Retinal pigment epithelial cell (primary cell): ENCODE measurements at places on chromosomes 2 and 18.
A peak's percentile ranks its signal among the peaks of the same experiment; 100 is the strongest.

DNA sequence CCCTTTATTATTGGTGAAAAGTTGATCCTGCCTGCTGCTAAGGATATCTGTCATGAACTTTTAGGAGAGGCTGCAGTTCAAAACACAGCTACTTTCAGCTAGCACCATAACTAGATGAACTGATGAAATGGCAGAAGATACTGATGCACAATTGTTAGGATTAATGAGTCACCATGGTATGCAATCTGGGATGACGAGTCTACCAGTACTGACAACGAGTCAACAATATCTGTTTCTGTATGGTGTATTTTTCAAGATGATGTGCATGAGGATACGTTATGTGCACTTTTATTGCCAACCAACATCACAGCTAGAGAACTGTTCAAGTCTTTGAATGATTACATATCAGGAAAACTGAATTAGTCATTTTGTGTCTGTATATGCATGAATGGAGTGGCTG is 68.7 kb downstream of the NETO1 start:
- no peak for DNase-seq

DNA sequence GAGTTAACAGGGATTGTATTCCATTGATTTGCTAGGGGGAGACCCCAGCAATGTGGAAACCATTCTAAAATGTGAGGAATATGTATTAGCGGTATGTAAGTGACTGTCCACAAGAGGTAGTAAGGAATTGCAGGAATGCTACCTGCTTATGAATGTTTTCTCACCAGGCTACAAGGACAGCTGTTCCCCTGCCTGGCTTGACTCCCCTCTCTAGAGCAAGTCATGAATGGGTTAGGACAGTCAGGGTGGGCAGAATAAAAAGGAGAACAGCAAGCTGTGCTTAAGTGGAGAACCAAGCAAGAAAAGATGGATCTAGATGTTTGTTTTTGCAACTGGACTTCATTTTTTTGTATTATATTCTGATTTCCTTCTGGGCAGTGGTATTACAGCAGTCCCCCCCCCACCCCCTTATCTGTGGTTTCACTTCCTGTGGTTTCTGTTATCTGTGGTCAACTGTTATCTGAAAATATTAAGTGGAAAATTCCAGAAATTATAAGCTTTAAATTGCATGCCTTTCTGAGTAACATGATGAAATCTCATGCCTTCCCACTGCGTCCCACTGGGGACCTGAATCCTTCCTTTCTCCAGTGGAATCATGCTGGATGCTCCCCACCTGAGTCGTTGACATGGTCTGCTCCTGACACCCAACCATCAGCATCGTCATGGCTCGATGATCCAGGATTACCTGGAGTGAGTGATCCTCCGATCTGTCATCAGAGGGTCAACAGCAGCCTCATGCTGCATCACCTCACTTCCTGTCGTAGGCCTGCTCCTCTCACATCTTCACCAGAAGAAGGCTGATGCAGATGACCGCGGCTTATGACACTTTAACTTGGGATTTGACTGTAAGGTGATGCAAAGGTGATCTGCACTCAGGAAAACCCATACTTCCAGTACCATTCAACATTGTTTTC is 52.2 kb downstream of the VAPA start:
- no peak for DNase-seq

DNA sequence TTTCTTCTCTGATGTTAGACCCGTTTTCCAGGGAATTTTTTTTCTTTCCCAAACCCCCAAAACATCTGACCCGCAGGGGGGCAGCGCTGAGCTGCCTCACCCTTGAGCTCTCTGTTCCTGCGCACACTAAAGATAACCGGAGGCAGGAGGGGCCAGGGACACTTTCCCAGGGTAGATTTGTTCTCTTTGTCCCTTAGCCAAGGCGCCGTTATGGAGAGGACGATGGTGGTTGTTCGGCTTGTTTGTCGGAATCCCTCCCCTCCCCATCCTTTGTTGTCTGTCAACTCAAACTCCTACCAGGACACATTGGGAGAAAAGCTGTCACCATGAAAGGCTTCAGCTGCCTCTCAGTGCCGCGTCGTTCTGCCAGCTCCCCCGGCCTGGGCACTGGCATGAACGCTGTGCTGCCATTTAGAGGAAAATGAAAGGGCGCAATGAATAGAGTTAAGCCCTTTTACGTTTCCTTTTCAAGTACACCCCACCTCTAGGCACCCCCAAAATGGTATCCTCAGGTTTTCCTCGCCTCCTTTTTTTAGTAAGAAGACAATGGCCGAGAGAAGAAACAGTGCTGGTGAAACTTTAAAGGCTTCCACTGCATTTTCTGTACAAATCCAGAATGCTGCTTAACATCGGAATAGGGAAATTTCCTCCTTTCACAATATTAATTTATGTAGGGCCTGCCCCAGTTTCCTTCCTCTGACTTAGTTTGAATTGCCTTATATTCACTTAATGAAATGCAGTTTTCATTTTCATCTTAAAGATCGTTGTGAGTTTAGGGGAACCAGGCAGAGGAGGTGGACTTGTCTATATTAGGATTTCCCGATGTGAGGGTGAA is 62.1 kb downstream of the RND3 start:
- DNase-seq, result no peak

DNA sequence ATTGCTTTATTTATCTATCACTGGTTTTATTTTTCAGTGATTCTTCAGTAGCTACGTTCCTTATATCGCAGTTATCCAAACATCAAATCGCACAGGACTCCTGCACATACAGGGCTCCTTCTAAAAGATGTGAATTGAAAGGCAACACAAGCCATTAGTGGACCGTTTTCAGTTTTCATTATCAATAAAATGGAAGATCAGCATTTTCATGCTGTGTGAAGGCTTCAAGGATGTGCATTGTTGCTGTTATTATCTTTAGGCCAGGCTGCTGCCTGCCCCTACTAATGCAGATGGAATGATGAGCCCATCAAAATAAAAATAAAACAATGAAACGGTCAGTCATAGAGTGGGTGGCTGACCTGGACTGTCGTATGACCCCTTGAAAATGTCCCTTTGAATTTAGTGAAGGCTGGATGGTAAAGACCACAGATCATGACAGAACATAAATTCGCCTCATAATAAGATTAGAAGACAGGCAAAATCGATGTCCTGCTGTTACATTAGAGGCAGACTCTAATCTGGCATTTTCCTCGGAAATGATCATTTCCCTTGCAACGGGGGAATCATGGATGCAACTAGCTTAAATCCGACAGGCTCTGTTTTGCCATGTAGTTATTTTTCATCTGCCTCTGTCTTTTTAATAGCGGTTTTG is 32.9 kb downstream of the ITGB6 start:
- no peak for DNase-seq

DNA sequence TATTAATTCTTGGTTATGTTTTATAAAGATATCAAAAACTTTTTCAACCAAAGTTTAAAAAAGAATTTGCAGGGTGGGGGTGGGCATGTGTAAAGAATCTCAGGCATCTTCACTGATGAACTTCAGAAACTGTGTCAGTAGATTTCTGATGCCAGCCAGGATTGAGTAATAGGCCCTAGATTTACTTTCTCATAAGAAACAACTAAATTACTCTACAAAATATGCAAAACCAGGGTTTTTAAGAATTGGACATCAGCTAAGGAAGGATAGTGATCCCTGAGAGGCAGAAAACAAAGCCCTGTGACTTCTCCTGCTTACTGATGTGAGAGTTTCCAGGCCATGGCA is 11.9 kb upstream of the IL1R1 start:
- DNase-seq, result no peak

GRCh38 chr18:35817604-35818352 is 154.7 kb upstream of the RMP24 start:
- DNase-seq, result no peak

DNA sequence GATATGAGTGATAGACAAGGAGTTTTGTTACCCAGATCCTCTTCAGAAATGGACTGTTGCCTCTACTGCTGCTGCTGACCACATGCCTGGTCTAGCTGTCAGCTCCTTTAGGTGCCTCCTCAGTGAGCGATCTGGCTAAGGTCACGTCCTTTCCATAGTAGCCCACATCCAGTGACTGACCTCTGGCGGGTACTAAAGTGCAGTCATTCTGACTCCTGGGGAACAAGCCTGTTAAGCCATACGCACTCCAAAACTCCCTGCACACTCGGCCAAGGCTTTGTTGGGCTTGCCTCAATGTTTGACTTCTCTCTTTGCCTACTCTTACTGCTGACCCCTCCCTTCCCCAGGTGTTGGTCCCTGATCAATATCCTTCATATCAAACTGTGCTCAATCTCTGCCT is 685.2 kb downstream of the IRS1 start:
- DNase-seq, result no peak

DNA sequence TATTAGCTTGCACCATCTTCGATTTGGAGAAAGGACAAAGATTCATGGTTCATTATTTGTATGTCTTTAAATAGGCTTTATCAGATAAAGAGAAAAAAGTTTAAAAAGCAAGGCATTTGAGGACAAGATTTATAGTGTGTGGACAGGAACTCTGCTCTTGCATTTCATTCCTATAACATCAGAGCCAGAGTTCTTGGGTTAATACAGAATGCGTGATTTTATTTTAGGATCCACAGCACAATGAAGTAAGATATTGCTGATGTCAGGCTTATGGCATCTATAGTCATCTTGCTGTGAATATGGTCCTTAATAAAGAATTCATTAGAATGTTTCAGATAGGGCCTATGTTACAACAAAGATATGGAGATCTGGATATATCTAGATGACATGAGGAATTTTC is 19.7 kb downstream of the RASGRP3 start:
- DNase-seq, result no peak

DNA sequence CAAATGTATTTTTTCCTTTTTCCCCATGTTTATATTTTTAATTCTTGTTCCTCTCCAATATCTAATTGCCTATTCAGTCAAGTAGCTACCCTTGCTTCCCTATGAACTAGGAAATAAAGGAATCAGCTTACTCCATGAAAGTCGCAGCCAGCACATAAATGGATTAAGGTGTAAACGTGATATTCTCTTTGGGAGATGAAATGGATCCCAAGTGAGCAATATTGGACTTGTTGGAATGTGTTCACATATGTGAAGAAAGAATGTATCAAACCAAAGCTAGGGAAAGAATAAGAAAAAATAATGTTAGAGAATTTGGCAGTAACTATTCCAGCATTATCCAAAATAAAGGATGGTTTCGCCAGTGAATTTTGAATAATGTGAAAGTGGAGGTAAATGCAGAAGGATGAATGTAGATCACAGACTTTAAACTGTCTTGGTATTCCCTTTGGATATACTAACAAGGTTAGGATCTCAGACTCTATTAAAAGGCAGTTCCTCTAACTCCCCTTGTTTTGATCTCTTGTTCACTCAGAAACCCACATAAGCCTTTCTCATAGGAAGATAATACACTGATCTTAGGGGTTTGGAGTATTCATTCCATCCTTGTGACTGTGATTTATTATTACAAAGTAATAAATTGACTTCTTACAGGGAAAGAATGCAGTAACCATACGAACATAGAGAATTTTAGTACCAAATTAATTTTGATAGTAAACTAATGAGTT is 208.1 kb downstream of the BABAM2 start:
- DNase-seq, result no peak

DNA sequence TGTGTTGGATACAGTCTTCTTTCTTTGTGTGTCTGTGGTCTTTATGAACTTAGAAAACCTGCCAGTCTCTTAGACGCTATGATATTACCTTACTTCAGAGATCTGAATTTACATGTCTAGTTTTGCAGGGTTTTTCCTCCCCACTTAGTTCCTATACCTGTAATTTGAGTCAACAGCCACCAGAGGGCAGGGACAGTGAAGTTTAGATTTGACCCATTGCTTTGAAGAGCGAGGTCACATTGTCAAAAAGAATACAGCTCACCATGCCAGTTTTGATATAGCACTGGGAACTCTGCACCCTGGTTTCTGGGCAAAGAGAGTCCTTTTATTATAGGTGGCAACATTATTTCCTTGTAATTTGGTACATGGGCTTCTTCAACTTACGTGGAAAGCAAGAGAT is 102.3 kb downstream of the MAPK4 start:
- no peak for DNase-seq

- DNase-seq, result no peak
Observed at GRCh38 chr2:136342138-136342537, 224.2 kb upstream of the CXCR4 start.

GRCh38 chr2:173118395-173118794 is 42.7 kb downstream of the MAP3K20 start:
- DNase-seq, result peak; percentile 67

DNA sequence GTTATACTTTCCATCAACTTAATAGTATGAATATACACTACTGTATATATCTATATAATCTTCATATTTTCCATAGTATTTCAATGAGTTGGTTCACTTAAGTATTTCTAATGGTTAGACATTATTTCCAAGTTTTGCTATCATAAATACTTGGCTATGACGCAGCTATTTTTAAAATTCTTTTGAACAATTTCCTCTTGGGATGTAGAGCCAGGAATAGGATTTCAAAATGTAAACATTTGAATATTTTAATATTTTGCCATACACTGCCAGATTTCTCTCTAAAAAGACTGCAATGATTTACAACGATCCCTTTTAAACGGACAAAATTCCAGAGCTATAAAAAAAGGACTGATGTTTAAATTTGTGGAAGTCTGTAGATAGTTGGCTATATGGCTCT is 95.6 kb downstream of the NUP35 start:
- no peak for DNase-seq

- no peak for DNase-seq
Observed at GRCh38 chr18:34018336-34018735, 206.4 kb downstream of the NOL4 start.

DNA sequence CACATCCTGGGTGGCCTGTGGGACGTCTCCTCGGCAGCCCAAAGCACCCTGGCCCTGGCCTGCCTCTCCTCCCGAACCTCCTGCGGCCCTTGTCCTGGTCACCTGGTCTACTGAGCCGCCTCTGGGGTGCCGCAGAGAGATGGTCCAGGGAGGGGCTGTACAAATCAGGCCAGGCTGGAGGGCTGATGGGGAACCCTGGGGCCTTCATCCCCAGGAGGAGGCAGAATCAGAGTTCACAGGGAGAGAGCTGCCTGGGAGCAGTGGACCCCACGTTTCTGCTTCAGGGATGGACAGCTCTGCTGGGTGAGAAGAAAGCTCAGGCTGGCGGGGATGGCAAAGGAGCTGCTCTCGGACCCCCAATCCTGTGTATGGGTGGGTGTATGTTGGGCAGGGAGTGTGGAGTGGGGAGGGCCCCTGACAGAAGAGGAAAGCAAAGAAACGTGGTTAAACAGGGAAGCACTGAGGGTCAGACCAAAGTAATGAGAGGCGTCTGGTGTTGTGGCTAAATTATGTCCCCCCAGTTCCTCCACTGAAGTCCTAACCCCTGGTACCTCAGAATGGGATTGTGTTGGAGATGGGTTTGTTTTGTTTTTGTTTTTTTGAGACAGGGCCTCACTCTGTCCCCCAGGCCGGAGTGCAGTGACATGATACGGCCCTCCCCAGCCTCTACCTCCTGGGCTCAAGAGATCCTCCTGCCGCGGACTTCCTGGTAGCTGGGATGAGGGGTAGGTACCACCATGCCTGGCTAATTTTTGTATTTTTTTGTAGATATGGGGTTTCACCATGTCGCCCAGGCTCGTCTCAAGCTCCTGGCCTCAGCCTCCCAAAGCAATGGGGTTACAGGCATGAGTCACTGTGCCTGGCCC is 73.4 kb upstream of the SMAD7 start:
- no peak for DNase-seq
